ENCODE measurements at places on chromosomes 6 and 20.
A peak's percentile ranks its signal among the peaks of the same experiment; 100 is the strongest.

DNA sequence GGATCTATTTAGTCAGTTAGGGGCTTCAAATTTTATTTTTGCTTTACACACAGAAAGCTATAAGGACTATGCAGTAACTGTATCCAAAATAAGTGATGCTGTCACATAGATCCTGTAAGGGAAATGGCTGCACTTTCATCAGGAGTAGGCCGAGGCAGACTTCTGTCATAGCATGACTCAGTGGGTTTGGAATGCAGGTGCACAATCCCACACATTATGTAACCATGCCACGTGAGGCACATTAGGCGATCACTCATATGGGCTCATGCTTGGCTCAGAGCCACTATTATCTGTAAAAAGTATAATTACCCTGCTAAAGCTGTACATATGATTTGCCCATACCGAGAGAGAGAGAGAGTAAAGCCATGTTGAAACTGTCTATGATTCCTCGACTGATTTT, 1189.4 kb upstream of the EYS start:
- no peak for DNase-seq

GRCh38 chr6:51550243-51550642, 537.2 kb downstream of the PKHD1 start:
- no peak for DNase-seq

GRCh38 chr6:133236932-133237331, 4.2 kb upstream of the EYA4 start:
- no peak for DNase-seq

DNA sequence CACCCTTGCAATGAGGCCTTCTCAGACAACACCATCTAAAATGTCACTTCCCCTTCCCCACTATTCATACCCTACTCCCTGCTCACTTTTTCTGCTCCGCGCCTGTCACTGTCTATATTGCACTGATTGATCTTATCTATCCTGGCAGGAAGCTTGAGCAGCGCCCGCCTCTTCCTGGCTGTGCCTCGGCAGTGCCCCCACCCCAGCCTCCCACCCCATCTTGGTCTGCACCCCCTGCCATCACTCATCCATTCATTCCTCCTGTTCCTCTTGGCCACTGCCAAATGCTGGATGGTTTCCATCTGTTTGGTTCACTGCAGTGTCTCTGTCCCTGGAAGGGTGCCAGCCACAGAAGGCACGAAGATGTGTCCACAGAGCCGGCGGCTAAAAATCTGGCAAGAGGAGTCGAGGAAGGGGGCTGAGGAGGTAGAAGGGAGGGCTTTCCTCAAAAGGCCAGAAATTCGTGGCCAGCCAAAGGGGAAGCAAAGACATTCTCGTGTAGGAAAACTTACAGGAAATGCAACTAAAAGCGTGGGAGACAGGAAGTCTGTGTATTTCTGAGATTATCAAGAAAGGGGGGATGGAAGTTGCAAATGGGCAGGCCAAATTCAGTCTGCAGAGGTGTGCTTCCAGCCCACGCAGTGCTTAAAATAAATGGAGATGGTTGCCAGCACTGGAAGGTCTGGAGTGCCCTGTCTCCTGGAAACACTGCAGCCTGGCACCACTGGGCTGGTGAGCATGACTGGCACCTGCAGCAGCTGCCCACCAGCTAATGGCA, 27.6 kb downstream of the SYNJ2 start:
- DNase-seq = peak; percentile 16

- no peak for DNase-seq
Observed at GRCh38 chr6:113190170-113190569, 667.0 kb upstream of the MARCKS start.

- no peak for DNase-seq
Observed at GRCh38 chr6:50333696-50334095, 284.0 kb upstream of the DEFB112 start.

DNA sequence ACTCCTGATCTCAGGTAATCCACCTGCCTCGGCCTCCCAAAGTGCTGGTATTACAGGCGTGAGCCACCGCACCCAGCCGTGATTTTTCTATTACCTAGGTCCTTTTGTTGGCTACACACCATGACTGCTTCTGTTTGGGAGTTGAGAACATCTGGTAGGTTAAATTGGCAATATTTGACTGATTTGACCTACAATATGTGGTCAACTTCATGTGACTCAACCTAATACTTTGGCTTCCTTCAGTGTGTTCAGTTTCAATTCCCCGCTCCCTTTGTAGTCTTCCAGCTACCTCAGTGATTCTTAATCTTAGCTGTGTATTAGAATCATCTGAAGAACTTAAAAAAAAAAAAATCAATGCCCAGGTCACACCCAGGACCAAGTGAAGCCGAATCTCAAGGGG, 47.4 kb downstream of the MYB start:
- DNase-seq = no peak

DNA sequence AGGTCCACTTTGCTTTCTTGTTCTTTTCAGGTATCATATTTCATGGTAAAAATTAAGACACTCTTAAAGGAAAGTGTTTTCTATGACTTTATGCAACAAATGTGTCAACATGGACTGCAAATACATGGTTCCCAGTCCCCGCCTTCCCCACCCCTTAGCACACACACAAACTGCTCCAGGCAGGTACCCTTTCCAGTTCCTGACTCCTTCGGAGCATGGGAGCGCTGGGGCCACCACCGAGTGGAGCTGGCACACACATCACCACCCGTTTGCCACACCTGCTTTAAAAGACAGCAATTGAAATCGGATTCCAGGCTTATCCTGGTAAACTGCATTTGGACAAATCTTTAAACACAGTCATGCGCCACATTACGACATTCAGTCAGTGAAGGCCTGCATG, 22.2 kb downstream of the RNASET2 start:
- no peak for DNase-seq

- no peak for DNase-seq
Observed at GRCh38 chr6:81383472-81383871, 369.0 kb downstream of the TENT5A start.

- no peak for DNase-seq
Observed at GRCh38 chr6:74742793-74743508, 462.9 kb downstream of the COL12A1 start.

GRCh38 chr6:52976149-52976548, 18.9 kb downstream of the GSTA4 start:
- no peak for DNase-seq

DNA sequence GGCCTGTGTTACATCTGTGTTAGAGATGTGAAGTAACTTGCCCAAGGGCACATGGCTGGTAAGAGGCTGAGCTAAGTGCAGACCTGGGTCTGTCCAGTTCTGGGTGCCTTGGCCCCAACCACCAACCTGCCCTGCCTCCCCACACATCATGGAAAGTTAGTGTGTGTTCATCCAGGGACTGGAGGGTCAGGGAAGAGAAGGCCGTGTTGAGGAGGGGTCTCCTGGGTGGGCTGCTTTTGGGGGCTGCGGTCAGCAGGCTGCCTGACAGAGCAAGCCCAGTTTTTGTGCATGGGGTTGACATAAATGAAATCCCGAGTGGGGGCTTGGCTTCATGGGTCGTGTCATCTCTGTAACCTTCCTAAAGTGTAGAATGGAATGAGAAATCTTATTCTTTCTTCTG, 10.9 kb downstream of the PYGB start:
- no peak for DNase-seq

- no peak for DNase-seq
Observed at GRCh38 chr6:99359800-99360199, 10.3 kb upstream of the FAXC start.

GRCh38 chr6:14059791-14060436, 57.7 kb upstream of the CD83 start:
- DNase-seq = no peak

DNA sequence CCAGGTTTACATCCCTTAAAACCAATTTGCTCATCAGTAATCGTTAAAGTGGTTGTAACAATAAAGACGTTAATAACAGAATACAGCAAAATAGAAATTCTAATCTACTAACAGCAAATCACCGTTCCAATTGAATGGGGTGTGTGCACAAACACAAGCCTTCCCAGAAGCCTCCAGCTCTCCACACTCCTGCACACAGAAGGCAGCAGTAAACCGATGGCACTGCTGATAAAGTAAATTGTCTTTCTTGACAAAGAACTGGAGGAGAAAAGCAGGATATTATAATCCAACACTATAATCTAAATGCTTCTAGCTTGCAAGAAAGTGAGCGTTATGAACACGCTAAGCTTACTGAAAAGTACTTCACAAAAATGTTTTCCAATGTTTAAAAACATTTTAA, 7.0 kb downstream of the ZNF217 start:
- no peak for DNase-seq

- no peak for DNase-seq
Observed at GRCh38 chr20:24872291-24873024, 76.6 kb upstream of the CST7 start.

- DNase-seq = no peak
Observed at GRCh38 chr20:11050350-11050749, 376.6 kb upstream of the JAG1 start.

DNA sequence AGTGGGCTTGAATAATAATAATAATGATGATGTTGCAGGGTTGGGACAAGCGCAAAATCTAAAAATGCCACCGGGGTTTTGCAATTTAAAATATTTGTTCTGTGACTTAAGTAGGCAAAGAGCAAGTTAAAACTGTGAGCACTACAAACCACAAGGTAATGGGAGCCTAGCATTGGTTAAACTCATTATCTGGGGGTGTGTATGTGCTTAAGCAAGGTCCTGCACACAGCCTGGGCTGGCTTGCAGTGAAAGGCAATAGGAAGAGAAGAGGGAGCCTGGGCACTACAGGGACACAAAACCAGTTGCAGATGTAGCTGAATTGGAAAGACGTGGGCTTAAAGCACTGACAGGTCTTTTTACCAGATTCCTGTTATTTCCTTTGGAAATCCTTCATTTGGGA, 11.7 kb downstream of the SIM1 start:
- DNase-seq = no peak

DNA sequence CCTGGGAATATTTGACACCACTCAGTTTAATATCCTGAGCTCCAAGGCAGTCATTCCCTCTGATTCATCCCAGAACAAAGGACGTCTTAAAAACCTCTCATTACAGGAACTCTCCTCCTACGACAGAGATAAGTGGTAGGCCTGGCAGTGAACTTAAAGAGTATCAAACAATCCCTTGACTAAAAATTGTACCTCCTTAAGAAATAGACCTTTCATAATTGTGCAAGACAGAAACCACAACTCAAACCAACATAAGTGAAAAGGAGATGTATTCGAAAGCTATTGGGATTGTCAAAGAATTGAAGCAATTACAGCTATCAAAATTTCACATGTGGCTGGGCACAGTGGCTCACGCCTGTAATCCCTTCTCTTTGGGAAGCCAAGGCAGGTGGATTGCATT, 19.1 kb upstream of the BNIP5 start:
- DNase-seq = no peak

GRCh38 chr6:106591111-106591825, 38.0 kb downstream of the RTN4IP1 start:
- DNase-seq = no peak

- DNase-seq = no peak
Observed at GRCh38 chr20:50746138-50746940, 15.0 kb downstream of the PARD6B start.

DNA sequence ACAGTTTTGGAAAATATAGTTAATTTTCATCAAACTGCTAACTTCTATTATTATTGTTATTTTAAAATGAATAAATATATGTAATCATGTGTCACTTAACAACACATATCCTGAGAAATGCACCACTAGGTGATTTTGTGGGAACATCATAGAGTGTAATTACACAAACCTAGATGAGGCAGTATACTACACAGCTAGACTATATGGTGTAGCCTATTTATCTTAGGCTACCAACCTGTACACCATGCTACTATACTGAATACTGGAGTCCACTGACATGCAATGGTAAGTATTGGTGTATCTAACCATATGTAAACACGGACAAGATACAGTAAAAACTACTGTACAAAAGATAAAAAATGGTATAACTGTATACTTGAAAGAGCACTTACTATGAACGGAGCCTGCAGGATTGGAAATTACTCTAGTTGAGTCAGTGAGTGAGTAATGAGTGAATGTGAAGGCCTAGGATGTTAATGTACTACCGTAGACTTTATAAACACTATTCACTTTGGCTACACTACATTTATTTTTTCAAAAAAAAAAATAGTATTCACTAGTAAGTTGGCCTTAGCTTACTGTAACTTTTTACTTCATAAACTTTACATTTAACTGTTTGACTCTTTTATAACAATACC, 72.4 kb downstream of the ASCC3 start:
- DNase-seq = no peak

GRCh38 chr6:7906741-7907140, 3.8 kb downstream of the TXNDC5 start:
- DNase-seq = no peak
